ENCODE measurements at places on chromosomes 3 and 15.

- no peak for DNase-seq
Observed at GRCh38 chr3:69562020-69562419, 176.1 kb upstream of the FRMD4B start.

- DNase-seq = no peak
Observed at GRCh38 chr3:123225016-123225415, 23.3 kb downstream of the SEC22A start.

DNA sequence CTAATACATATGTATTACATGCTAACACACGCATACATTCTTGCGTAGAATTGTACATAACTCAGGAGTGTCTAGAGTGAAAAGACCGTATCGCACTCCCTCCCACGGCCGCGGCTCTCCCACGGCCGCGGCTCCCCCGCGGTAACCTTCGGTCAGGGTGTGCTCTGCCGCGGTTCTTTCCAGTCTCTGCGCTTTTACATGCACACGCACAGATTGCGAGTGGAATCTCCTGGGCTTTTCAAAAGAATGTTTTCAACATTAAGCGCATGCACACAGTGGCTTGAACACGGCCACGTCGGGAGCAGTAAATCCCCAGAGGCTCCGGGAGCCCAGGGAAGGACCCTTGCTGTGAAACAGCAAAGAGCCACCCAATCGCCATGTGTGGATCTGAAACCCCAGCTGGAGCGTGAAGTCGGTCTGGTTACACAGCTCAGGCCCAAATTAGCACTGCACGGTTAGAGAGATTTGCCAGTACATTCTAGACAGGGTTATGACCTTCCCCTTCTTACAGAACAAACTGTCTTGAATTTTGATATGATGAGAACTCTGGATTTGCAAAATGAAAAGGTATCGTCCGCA is 805 bp upstream of the RGMA start:
- DNase-seq = no peak

- DNase-seq = no peak
Observed at GRCh38 chr3:55330355-55330754, 156.8 kb downstream of the WNT5A start.

DNA sequence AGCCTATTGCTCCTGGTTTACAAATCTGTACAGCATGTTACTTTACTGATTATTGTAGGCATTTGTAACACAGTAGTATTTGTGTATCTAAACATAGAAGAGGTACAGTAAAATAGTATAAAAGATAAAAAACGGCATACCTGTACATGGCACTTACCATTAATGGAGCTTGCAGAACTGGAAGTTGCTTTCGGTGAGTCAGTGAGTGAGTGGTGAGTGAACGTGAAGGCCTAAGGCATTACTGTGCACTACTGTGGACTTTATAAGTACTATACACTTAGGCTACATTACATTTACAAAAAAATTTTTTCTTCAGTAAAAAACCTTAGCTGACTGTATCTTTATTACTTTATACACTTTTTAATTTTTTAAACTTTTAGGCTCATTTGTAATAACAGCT is 90.9 kb downstream of the RAP2B start:
- no peak for DNase-seq
